Spinal cord (tissue), 10 donors: ENCODE measurements at places on chromosomes 7 and 10. TPM values are rescaled to one million over a fixed set of nuclear protein-coding genes. Genes with fewer than 3 reads are reported as not detected.

LIPK gene
- not detected for total RNA-seq

TEX47 gene
- not detected for total RNA-seq

STAMBPL1 gene
- 23.9 TPM for total RNA-seq

FBXL13 gene
- 7.2 TPM for total RNA-seq

CFAP70 gene
- total RNA-seq = 22.6 TPM

TMEM229A gene
- 0.55 TPM for total RNA-seq
